OCI-M1 (cell line): ENCODE measurements at places on chromosomes 7 and 10.

DNA sequence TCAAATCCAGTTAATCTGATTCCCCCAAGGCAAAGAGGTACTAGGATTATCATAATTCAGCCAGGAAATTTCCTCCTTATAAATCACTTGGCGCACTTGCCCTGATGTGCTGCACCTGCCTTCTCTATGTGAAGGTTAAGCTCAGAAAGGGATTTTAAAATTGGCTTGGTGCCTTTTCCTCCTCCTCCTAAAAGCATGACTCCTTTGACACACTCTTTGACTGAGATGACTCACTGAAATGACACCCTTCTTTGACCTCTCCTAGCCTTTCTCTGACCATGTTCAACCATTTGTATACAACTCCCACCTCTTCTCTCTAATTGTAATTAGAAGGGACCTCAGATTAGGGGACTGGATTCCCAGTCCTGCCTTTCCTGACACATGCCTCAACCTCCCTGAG is 46.5 kb downstream of the ABLIM1 start:
- no peak for DNase-seq

DNA sequence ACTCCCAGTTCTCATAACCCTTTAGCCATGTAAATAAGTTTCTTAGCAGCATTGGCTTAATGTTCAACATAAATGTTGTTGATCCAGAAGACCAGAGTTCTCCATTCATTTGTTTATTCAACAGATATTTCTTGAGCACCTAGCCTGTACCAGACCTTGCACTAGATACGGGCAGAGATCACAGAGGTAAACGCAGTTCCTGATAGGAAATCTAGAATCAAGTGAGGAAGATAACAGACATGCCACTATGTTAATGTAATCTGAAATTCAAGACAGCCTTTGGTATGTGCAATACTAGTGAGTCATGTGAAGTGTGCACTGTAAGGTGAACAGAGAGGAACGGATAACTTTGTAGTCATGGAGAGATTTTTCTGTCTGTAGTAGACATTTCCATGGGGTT is 3.0 kb downstream of the BUB3 start:
- peak; percentile 34 for DNase-seq

- DNase-seq, result no peak
Measured at GRCh38 chr10:66505003-66505657, 420.7 kb upstream of the LRRTM3 start.

GRCh38 chr7:150325110-150325611 is 1.8 kb upstream of the ACTR3C start:
- DNase-seq, result no peak
